ENCODE measurements at places on chromosomes 4 and X. TPM values are rescaled to one million over a fixed set of nuclear protein-coding genes. Genes with fewer than 3 reads are reported as not detected.

Gene CFAP47
- total RNA-seq = not detected

Gene LRPAP1
- 30.4 TPM for total RNA-seq

Gene MSX1
- 2.1 TPM for total RNA-seq

Gene ETNPPL
- not detected for total RNA-seq

Gene NHS
- 0.13 TPM for total RNA-seq

Gene DOCK11
- total RNA-seq = 0.26 TPM

Gene ZNF718
- 3.9 TPM for total RNA-seq

Gene CENPVL2
- total RNA-seq = not detected

Gene RS1
- total RNA-seq = not detected

Gene PPP2R2C
- total RNA-seq = 0.39 TPM

Gene APLN
- 13.9 TPM for total RNA-seq

Gene SPANXN3
- total RNA-seq = not detected

Gene SPANXC
- total RNA-seq = not detected

Gene HTN3
- not detected for total RNA-seq

Gene NUDT10
- under 0.01 TPM for total RNA-seq

Gene DACH2
- not detected for total RNA-seq

Gene TBCK
- 27.1 TPM for total RNA-seq

Gene P2RY8
- total RNA-seq = 0.76 TPM

Gene DDX53
- not detected for total RNA-seq

Gene GLOD5
- total RNA-seq = not detected

Gene SERPINA7
- total RNA-seq = not detected

Gene DIPK2B
- total RNA-seq = 57.9 TPM

Gene CPE
- total RNA-seq = 0.89 TPM
